Heart left ventricle (tissue), 16 donors: ENCODE measurements at places on chromosomes 16 and 17. TPM values are rescaled to one million over a fixed set of nuclear protein-coding genes. Genes with fewer than 3 reads are reported as not detected.
A peak's percentile ranks its signal among the peaks of the same experiment; 100 is the strongest.

DNA sequence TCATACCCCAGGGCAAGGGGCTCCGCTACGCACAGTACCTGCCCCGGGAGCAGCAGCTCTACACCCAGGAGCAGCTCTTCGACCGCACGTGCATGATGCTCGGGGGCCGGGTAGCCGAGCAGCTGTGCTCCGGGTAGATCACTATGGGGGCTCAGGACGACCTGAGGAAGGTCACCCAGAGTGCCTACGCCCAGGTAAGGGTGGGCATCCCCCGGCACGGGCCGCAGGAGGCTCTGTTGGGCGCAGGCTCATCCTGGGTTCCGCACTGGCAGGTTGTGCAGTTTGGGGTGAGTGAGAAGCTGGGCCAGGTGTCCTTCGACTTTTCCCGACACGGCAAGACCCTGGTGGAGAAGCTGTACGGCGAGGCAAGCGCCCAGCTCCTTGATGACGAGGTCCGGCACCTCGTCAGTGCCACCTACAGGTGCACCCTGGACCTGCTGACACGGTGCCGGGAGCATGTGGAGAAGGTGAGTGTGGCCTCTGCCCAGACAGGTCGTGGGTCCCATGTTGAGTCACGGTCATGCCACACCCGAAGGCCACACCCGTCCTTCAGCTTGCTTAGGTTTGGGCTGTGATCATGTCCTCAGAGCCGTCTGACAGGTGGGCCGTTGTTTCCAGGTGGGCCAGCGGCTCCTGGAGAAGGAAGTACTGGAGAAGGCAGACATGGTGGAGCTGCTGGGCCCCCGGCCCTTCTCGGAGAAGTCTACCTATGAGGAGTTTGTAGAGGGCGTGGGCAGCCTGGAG lies 19.3 kb downstream of the DBNDD1 start:
- no peak for DNase-seq

- DNase-seq = no peak
Measured at GRCh38 chr16:83110269-83110668, 483.5 kb downstream of the CDH13 start.

- no peak for DNase-seq
Measured at GRCh38 chr16:75287708-75288107, 36.3 kb upstream of the BCAR1 start.

- DNase-seq = no peak
Measured at GRCh38 chr17:29640413-29640812, 17.7 kb upstream of the CORO6 start.

GRCh38 chr17:41907185-41907556 lies 11.6 kb downstream of the ACLY start:
- DNase-seq = no peak

- DNase-seq = no peak
Measured at GRCh38 chr17:33686171-33686570, 393.1 kb upstream of the ASIC2 start.

DNA sequence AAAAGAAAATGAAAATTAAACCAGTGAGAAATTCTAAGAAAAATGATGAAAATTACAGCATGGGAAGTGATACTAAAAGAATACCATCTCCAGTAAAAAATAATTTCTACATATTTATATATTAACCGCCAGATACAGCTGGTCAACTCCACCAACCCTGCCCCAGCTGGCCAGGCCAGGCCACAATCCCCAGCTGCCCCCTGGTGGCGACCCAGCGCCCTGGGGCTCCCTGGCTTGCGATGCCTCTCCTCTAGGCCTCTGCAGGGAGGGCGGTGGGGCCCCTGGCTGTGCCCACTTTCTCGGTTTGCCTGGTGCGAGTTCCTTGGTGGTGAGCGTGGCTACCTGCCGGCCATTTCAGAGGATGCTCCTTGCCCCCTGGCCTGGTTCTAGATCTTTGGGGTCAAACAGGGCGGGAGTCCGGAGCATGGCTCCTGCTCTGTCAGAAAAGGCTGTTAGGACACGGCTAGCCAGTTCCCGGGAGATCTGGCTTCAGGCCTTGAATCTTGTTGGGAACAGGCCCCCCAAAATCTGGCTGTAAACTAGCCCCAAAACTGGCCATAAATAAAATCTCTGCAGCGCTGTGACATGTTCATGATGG lies 14.5 kb downstream of the GLIS2 start:
- DNase-seq = peak; percentile 85

GRCh38 chr16:54931120-54932014 lies 702 bp downstream of the IRX5 start:
- peak; percentile 51 for DNase-seq

DNA sequence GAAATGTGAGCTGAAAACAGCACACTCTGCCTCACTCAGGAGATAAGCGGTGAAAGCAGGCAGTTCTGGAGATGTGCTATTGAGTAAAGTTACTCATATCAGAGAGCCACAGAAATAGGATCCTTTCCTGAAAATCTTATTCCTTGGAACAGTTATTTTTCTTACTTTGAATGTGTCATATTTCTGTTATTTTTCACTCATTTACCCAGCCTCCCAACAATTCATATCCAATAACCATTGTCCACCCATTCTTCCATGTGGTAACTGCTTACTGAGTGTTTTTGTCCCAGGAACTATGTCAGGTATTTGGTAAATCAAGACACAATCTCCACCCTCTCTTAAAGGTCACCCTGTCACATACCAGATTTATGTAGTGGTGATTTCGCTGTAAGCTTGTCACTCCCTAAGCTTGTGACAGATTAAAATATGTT lies 144.9 kb downstream of the PARN start:
- no peak for DNase-seq

- no peak for DNase-seq
Measured at GRCh38 chr16:74190292-74190691, 106.3 kb upstream of the PSMD7 start.

- DNase-seq = no peak
Measured at GRCh38 chr17:73911726-73912372, 267.6 kb upstream of the SDK2 start.

DNA sequence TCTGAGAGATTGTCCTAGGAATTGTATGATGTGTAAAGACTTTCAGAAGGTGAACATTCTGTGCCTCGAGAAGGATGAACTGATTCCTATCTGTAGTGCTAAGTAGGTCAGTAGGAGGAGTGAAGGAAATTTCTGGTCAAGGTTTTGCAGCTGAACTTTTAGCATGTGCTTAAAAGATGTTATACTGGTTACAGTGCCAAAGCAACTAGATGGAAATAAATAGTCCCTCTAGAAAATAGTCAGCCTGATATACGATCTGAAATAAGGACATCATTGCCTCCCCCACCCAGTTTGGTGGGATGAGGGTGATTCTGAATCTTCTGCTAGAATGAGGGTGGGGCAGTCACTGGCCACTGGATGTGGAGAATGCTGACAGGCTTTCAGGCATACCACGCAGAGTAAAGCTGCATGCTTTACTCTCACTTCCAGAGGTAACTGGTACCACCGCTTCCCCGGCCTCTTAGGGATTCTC lies 57.2 kb upstream of the VPS4A start:
- no peak for DNase-seq

DNA sequence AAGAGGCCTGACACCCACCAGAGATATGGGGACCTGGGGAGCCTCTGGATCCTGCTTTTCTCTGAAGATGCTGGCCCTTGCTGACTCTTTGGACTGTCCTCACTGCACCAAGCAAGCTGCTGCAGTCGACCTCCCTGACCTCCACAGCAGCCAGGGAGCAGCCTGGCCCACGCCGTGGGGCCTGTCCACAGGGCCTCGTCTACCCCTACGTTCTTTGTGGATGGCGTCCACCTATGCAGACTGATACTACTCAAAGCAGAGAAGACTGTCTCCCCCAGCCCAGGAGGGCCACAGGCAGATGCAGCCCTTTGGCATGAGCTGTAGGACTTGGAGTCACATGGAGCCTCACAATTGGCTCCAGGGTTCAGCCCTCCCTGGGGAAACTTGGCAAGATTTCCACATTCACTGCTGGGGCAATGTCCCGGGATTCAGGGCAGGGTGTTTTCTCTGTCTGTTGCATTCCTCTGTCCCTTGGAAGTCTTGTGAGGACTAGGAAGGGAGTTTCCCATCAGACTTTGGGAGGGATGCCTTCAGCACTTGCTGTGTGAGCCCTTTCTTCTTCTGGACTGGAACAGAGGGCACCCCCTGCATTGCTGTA lies 152.2 kb downstream of the NTN1 start:
- DNase-seq = no peak

DNA sequence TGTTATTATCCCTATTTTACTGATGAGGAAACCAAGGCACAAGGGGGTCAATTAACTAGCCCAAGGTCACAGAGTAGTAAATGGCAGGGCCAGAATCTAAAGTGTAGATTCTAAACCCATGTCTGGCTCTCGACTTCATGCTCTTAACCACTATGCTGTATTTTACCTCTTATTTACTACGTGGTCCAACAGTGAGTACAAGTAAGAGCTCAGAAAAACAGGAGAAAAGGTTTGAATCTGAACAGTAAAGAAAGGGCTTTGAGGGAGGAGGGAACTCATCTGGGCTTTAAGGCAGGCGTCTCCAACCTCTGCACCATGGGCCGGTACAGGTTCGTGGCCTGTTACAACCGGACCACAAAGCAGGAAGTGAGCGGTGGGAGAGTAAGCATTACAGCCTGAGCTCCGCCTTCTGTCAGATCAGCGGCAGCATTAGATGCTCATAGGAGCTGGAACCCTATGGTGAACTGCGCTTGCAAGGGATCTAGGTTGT lies 62.9 kb downstream of the SMURF2 start:
- DNase-seq = no peak

GRCh38 chr16:75027520-75028300 lies 28.9 kb downstream of the ZNRF1 start:
- no peak for DNase-seq

DNA sequence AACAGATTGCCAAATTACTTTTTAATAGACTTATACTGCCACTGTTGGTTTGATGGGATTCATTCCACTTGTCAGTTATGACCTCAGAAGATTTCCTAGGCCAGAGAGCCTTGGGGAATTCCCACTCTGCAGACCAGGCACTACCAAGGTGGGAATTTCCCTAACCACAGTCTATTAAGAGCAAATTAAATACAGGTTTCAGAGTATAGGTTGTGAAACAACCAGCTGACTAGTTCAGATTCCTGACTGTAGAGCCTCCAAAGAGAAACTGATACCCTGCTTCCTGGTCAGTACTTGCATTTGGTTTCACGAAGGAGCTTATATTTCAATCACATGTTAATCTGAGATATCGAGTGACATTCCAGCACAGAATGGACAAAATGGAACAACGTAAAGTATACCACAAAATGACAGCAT lies 186.5 kb downstream of the STX8 start:
- no peak for DNase-seq

- peak; percentile 61 for DNase-seq
Measured at GRCh38 chr17:81523402-81524038, 4.7 kb upstream of the FSCN2 start.

The NPIPB9 gene
- not detected for total RNA-seq

The TNFRSF17 gene
- total RNA-seq = not detected

The MYOCD gene
- total RNA-seq = 48.4 TPM

The CD300LF gene
- total RNA-seq = 0.42 TPM

The ZNF423 gene
- total RNA-seq = 7.3 TPM

The KRT26 gene
- total RNA-seq = not detected

The CACNG5 gene
- total RNA-seq = not detected

The MILR1 gene
- 2.4 TPM for total RNA-seq

The TMC7 gene
- 0.69 TPM for total RNA-seq

The FOXF1 gene
- 0.18 TPM for total RNA-seq
